Nucleus accumbens (tissue), 56 donors: ENCODE measurements at places on chromosomes 7 and 10.

DNA sequence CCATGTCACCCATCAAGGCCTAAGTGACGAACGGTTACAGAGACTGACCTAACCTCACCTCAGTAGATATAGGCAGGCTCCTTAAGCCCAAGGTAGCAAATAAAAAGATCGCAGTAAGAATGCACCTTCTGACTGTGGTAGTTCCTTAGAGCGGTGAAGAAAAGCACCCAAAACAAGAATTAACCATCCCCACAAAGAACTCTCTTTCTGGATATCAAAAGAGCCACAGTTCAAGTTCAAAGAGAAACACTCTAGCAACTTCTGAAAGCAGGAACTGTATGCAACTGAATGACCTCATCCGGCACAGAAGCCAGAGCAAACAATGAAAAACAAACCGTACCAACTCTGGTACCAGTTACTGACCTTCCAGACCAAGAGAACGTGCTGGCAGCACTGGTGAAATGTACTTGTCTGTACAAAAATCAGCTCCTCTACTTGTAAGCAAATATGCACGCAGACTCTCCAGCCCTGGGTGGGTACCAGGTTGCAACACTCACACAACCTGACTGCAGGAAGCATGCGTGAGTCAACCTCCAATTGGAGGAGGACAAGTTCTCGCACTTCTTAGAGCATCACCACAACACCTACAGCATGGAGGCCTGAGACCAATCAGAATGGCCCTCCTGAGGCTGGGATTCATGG lies 202.7 kb downstream of the FAM107B start:
- DNase-seq: peak; percentile 59

GRCh38 chr7:51243631-51244030 lies 73.0 kb downstream of the COBL start:
- DNase-seq: no peak

- no peak for DNase-seq
Measured at GRCh38 chr7:111012799-111013675, 77.9 kb upstream of the LRRN3 start.

GRCh38 chr7:36070230-36070629 lies 82.8 kb upstream of the EEPD1 start:
- no peak for DNase-seq

- no peak for DNase-seq
Measured at GRCh38 chr7:17668122-17668521, 272.2 kb downstream of the SNX13 start.

GRCh38 chr7:24885305-24885704 lies 94.7 kb downstream of the OSBPL3 start:
- DNase-seq: no peak

DNA sequence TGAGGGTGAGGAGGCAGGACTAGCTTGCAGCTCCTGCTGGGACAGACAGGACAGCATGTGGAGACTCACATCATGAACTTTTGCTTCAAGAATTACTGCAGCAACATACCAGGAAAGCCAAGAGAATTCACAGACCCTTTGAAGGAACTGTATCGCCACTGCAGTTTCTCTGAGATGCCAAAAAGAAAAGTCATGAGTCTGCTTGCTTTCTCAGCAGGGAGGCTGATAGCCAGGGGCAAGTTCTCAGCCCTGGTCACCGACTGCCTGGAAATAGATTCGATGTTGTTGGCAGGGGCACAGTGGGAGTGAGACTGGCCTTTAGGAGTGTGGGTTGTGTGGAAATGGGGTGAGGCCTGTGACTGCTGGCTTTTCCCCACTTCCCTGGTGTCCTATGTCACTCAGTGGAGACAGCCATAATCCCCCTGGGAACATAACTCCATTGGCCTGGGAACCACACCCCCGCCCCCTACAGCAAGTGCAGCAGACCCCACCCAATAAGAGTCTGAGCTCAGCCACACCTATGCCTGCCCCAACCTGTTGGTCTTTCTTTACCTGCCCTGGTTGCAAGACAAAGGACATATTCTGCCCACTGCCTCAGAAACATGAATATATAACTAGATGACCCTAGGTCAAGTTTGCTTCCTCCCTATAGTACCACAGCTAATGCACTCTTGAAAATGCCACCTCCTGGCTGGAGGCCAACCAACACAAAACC lies 1.6 kb upstream of the SAMD9 start:
- DNase-seq: no peak

GRCh38 chr10:129075508-129075907 lies 391.5 kb upstream of the MGMT start:
- no peak for DNase-seq

DNA sequence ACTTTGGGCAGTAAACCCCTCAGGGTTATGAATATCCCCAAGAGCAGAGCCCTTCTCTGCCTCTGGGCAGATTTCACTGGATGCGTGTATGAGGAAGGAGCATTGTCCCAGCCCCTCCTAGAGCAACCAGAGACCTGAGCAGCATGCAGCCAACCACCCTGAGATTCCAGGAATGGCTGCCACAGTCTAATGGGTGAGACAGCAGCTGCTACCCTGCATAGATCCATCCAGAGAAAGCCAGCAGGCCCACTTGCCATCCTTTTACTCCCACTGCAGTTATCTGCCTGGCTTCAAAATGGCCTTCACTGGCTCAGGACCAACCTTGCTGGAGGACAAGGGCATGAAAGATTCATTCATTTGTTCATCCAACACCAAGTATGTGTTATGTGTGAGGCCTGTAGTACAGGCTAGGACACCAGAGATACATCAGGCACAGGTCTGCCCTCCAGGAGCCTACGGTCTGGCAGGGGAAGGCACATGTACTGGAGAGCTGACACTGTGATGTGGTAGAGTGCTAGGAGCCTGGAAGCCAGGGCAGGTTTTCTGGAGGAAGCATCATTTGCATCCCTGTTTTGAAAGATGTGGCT lies 26.2 kb upstream of the C10orf105 start:
- DNase-seq: no peak

DNA sequence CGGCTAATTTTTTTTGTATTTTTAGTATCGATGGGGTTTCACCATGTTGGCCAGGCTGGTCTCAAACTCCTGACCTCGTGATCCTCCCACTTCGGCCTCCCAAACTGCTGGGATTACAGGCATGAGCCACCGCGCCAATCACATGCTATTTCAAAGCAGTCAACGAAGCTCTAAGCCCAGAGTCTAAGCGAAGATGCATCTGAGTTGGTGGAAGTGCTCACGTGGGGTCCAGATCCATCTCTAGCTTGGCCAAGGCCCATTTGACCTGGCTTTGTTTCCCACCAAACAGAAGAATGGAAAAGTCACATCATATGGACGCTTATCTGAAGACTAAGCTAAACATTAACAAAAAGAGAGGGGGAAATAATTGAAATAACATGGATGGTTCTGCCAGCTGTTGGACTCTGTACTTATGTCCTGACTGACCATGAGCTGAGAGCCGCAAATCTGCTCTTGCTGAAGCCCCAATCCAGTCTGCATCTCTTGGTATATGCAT lies 3.8 kb upstream of the GTF2I start:
- no peak for DNase-seq

- DNase-seq: no peak
Measured at GRCh38 chr7:98630149-98630548, 13.1 kb downstream of the NPTX2 start.

- peak; percentile 20 for DNase-seq
Measured at GRCh38 chr7:17299483-17299991, 1.1 kb downstream of the AHR start.

DNA sequence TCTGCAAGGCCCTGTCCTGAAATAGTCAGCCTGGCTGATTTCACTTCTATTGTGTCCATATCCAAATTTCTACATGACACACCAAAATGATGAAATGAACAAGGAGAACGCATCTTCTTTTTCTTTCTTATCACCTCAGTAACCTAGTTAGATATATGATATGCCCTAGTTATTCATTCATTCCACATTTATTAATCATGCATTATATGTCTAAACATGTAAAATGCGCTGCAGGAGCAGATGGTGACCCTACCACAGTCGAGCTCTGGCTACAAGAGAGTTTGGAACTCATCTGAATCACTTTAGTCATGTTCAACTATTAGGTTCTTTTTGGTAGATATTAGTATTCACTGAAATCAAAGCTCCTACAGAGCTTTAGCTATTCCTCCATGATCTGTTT lies 31.8 kb upstream of the VPS41 start:
- DNase-seq: no peak

GRCh38 chr7:111560773-111561653 lies 1.3 kb downstream of the IMMP2L start:
- DNase-seq: no peak

- DNase-seq: no peak
Measured at GRCh38 chr10:11557513-11557912, 53.9 kb downstream of the USP6NL start.

- no peak for DNase-seq
Measured at GRCh38 chr7:152893801-152894294, 134.3 kb downstream of the ACTR3B start.

DNA sequence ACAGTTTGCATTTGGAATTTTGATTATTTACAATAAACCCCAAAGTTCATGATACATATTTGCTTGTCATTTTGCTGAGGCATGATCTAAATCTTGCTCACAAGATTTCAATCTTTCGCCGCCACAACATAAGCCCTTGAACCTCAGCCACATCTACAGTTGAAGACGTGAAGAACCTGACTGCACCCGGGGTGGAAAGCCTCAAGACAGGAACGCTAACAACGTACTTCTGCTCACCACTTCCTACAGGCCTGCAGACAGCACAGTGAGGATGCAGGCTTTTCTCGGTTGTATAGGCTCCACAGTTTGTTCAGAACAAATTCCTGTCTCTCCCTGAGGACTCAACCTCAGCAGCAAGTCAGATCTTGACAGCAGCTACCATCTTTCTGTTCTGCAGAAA lies 393.8 kb upstream of the PRKCQ start:
- no peak for DNase-seq

- DNase-seq: no peak
Measured at GRCh38 chr10:8037199-8037801, 17.2 kb upstream of the GATA3 start.

DNA sequence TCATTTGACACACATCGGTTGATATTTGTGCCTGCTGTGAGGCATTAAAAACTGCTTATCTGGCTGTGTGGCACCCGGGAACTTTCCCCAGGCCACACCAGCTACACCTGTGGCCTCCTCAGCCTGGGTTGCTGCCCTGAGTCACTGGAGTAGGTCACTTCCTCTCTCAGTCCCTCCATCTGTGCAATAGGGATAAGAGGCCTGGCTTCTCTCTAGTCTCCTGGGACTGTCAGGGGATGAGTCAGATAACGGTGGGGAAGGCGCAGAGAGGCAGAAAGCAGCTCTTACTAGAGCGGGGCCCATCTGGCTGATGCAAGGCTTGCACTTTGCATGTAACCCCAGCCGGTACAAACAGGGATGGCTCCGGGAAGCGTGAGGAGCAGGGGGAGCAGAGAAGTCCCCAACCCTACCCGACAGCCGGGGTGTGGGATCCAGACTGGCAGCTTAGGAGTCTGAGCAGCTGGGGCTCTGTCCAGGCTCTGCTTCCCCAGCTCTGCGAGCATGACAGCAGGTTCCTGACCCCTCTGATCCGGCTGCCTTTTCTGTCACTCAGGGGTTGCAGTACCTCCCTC lies 34.0 kb downstream of the DNAJB12 start:
- no peak for DNase-seq

DNA sequence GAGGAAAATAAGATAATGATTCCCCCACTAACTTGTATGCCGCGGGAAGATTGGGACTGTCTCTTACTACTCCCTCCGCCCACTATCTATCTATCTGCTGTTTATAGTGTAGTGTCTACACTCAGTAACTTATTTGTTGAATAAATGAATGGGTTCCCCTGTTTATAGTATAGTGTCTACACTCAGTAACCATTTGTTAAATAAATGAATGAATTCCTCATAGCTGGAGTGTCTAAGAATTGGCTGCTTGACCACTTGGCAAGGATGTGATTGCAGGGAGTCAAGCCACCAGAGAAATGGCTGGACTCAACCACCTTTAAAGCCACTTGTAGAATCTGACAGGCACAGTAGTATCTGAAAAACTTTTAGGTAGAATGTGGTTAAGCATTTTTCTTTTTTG lies 147.1 kb downstream of the TRIL start:
- no peak for DNase-seq

- no peak for DNase-seq
Measured at GRCh38 chr10:29969255-29970011, 90.0 kb downstream of the JCAD start.

GRCh38 chr10:107577221-107577620 lies 412.7 kb upstream of the SORCS1 start:
- no peak for DNase-seq

GRCh38 chr10:73167458-73167782 lies 388 bp downstream of the ECD start:
- DNase-seq: no peak

- DNase-seq: peak; percentile 35
Measured at GRCh38 chr10:124087672-124088634, 5.4 kb downstream of the CHST15 start.

DNA sequence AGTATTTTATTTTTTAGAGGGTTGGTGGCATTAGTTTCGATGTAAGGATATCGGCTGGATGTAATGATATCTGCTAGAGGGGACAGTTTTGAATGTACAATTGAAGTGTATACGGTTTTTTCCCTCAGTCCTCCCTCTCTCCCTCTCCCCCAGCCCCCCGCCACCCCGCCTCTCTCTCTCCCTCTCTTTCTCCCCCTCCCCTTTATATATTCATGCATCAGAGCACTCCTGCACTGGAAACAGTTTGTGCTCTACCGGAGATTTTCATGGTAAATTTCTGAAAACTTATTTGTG lies 1.6 kb downstream of the GLCCI1 start:
- no peak for DNase-seq

GRCh38 chr10:131689016-131689415 lies 211.8 kb upstream of the PPP2R2D start:
- DNase-seq: no peak

- no peak for DNase-seq
Measured at GRCh38 chr10:130459851-130460490, 323.8 kb downstream of the GLRX3 start.

DNA sequence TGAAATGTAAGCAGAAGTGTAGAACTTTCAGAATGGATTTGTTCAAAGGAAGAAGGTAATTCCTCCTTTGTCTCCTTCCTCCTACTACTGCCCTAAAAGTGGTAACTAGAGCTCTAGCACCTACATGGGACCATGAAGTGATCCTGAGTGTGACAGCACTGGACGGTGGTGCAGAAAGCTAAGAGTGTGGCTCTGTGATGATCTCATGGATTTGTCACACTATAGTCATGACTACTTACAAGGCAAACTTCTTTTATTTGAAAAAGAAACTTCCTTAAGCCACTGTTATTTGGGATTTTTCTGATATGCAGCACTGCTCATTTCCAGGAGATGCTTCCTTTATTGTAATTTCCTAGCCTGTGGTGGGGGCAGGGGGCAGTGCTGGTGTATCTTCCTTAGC lies 5.8 kb upstream of the FHIP2A start:
- DNase-seq: no peak
